ENCODE measurements at places on chromosomes 11 and 22. TPM values are rescaled to one million over a fixed set of nuclear protein-coding genes. Genes with fewer than 3 reads are reported as not detected.

Gene UPK3A
- 0.98 TPM for polyA plus RNA-seq

Gene OR6A2
- polyA plus RNA-seq, result not detected

Gene OR2D2
- polyA plus RNA-seq, result not detected

Gene CNGA4
- polyA plus RNA-seq, result not detected

Gene SMDT1
- polyA plus RNA-seq, result 187 TPM

Gene MYBPC3
- polyA plus RNA-seq, result 0.29 TPM

Gene TSGA10IP
- polyA plus RNA-seq, result not detected

Gene OR4A16
- not detected for polyA plus RNA-seq

Gene RIBC2
- polyA plus RNA-seq, result 1.5 TPM

Gene FIBIN
- 6.0 TPM for polyA plus RNA-seq

Gene KRTAP5-4
- not detected for polyA plus RNA-seq

Gene THY1
- polyA plus RNA-seq, result 61.1 TPM

Gene A4GALT
- polyA plus RNA-seq, result 1.6 TPM

Gene VPREB1
- polyA plus RNA-seq, result 1.9 TPM

Gene PATE2
- polyA plus RNA-seq, result not detected

Gene TNNI2
- 1.7 TPM for polyA plus RNA-seq

Gene OR2AG1
- polyA plus RNA-seq, result not detected

Gene CNTN5
- 0.13 TPM for polyA plus RNA-seq

Gene PANX3
- polyA plus RNA-seq, result not detected

Gene TMEM138
- polyA plus RNA-seq, result 19.4 TPM

Data from sigmoid colon (tissue), 7 donors.